ENCODE measurements at places on chromosomes 4 and X. TPM values are rescaled to one million over a fixed set of nuclear protein-coding genes. Genes with fewer than 3 reads are reported as not detected.

The TASL gene
- total RNA-seq = not detected

The ATRX gene
- total RNA-seq = 101 TPM

The RNF175 gene
- total RNA-seq = not detected

The PDE5A gene
- total RNA-seq = 2.6 TPM

The BANK1 gene
- under 0.01 TPM for total RNA-seq

The PPEF2 gene
- not detected for total RNA-seq

The S100P gene
- not detected for total RNA-seq

The CACNA1F gene
- not detected for total RNA-seq
